AG08395 (cell line): ENCODE measurements at places on chromosomes 6 and 20.

DNA sequence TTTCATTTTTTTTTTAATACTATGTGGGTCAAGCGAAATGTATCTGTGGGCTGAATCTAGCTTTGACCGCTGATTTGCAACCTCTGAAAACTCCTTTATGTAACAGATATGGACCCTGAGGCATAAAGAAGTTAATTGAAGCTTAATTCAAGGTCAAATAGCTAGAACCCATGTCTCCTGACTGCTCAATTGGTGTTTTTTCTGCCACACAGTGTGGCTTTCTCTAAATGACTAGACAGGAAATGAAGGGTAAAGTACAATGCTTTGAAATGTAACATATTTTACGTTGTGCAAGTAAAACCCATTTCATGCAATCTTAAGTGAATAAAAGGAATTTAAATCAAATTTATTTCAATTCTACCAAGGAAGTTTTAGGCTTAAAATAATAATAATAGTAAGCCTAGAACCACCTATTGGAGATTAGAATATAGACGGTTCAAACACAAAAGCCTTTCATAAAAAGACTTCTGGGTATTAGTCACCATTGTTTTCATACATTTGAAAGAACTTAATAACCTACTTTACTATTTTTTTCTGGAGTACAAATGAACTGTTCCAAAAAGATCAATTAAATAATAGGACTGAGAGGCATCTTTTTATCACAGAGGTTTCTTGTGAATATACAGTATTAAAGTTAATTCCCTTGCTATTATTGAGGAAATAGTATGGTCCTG is 279.8 kb downstream of the EPHA7 start:
- DNase-seq: no peak

- no peak for DNase-seq
These were observed 25.3 kb downstream of the CD2AP start for GRCh38 chr6:47502920-47503319.

- DNase-seq: peak; percentile 87
These were observed 24.0 kb upstream of the HDAC2 start for GRCh38 chr6:113994934-113995342.

DNA sequence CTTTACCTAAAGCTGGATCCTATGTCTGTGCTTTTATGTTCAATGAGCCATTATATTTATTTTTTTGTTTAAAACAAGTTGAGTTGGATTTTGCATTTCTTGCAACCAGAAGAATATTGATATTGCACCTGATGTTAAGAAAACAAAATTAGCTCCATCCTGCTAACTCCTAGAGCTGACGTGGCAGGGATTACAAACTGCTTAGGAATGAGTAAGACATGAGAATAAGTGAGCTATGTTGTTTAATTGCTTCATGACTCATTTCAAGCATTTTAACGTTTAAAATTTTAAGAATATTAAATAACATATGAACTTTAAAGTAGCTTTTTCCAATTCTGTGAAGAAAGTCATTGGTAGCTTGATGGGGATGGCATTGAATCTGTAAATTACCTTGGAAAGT is 663.5 kb downstream of the EPM2A start:
- DNase-seq: peak; percentile 58

- no peak for DNase-seq
These were observed 69.0 kb upstream of the AHI1 start for GRCh38 chr6:135566311-135567068.

DNA sequence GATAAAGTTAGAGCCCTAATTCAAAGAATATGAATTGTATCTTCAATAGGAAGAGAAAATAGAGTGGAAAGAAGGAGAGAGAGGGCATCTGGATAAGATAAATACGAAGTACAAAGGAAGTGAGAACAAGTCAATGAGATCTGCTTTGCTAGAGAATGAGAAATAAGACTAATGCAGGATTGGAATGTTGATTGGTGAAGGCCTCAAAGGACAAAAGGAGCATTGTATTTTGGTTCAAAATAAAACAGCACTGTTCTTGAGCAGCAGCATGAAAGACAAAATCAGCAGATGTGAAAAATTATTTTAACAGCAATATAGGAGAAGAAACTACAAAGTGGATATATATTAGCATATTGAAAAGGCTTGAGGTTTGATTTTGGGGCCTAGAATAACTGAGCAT is 5.1 kb upstream of the TMEM244 start:
- no peak for DNase-seq

- DNase-seq: no peak
These were observed 142.1 kb upstream of the SHLD1 start for GRCh38 chr20:5608104-5608441.

DNA sequence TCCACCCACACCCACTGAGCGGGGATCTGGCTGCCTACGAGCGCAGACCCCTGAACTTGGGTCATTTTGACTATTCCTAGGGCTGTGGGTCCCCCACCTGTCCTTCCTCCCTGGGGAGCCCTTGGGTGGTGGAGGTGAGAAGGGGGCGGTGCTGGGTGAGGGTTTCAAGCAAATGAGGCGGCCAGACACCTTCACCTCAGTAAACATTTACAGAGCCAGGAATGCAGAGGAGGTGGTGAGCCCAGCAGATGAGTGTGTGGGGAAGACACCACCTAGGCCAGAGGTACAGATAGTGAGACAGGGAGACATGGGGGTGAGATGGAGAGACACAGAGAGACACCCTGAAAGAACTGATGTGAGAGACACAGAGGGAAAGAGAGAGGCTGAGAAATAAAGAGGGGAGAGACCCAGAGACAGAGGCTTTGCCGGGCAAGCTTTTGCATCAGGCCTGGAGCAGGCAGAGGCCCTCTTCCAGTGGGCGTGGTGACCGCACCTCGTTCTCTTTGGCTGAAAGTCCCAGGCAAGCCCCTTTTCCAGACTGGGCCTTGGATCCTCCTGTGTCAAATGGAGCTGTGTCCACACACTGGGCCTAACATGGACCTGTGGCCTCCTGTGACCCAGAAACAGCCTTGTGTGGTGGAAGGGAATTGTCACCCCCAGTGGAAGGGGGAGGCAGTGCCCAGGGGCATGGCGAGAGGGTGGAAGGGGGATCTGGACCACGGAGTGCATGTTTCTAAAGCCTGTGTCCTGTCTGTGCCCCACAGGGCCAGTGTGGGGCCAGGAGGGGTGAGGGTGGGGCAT is 29.7 kb downstream of the CEBPB start:
- DNase-seq: no peak
